CD4-positive, alpha-beta T cell treated with Interleukin-15 for 4 hours (primary cell): ENCODE measurements at places on chromosomes 1 and 21.

- no peak for DNase-seq
Observed at GRCh38 chr1:115310581-115311473, 27.2 kb downstream of the NGF start.

GRCh38 chr21:42829954-42830353 lies 49.4 kb downstream of the WDR4 start:
- no peak for DNase-seq

- no peak for DNase-seq
Observed at GRCh38 chr1:1928231-1929101, 9.4 kb upstream of the TMEM52 start.

GRCh38 chr21:45003331-45004058 lies 63.7 kb downstream of the SLX9 start:
- DNase-seq: no peak

GRCh38 chr1:30976143-30976542 lies 67.6 kb upstream of the SDC3 start:
- DNase-seq: no peak

GRCh38 chr1:166974647-166975345 lies 544 bp downstream of the ILDR2 start:
- peak; percentile 13 for DNase-seq

GRCh38 chr1:8649027-8649426 lies 168.4 kb downstream of the RERE start:
- no peak for DNase-seq

DNA sequence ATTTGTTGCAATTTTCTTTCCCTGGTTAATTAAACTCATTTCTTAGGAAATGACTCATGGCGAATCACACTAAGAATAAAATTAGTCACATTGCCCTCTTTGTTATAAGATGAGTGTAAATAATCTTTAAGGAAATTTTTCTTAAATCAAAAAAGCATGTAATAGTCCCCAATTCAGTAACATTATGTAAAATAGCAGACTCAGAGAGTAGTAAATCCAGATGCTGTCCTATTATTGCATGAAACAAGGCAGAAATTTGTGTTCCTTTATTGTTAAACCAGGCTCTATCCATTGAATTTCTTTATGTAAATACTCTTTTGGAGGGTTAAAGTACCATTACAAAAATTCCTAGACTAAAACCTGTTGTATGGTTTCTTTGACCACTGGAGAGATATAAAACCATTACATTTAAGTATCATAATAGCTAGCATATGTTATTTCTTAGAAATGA lies 154.5 kb upstream of the C1orf87 start:
- no peak for DNase-seq

GRCh38 chr1:21604208-21604957 lies 64.8 kb downstream of the RAP1GAP start:
- DNase-seq: no peak

DNA sequence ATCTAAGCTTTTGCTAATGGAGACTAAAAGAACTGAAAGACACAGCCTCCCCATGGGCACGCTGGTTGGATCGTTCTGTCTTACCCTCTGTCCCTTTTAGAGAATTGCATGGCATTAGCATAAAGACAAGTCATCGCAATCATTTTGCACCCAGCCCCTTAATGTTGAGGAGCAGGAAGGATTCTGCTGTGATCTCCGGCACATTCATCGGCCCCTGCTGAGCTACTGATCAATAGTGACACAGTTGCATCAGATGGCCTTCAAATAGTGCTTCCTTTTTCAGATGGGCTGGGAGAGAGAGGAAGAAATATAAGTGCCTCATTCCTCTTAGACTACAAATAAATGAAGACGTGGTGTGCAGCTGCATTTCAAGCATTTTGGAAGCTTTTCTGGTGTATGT lies 75.4 kb downstream of the NOS1AP start:
- no peak for DNase-seq

DNA sequence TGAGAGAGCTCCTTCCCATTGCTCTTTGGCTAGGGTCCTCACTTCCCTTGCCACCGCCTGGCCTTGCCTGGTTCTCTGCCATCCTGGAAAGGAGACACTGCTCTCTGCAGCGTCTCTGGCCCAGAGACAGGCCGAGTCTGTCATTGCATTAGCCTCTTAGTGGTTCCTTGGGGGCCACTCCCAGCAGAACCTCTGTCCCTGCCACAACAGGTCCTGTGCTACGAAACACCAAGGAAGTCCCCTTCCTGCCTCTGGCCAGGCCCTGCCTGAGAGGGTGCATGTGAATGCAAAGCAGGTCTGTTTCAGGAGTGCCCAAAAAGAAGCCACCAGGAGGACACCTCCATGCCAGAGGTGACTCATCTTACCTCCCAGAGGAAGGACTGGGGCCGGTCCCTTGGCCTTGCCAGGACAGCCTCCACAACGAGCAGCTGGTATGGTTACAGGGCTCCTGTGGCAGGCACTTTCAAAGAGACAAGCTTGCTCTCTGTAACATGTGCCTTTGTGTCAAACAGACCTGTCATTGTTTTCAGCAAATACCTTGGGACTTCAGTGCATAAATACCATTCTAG lies 59.6 kb downstream of the VPS26C start:
- no peak for DNase-seq

GRCh38 chr1:196074182-196074581 lies 534.1 kb downstream of the KCNT2 start:
- no peak for DNase-seq

GRCh38 chr1:28104866-28105467 lies 16.6 kb upstream of the EYA3 start:
- no peak for DNase-seq

GRCh38 chr1:209250861-209251636 lies 332.5 kb upstream of the CAMK1G start:
- DNase-seq: no peak

GRCh38 chr1:234851450-234852438 lies 241.8 kb upstream of the IRF2BP2 start:
- no peak for DNase-seq

GRCh38 chr1:44144962-44145756 lies 3.7 kb upstream of the KLF18 start:
- DNase-seq: no peak

DNA sequence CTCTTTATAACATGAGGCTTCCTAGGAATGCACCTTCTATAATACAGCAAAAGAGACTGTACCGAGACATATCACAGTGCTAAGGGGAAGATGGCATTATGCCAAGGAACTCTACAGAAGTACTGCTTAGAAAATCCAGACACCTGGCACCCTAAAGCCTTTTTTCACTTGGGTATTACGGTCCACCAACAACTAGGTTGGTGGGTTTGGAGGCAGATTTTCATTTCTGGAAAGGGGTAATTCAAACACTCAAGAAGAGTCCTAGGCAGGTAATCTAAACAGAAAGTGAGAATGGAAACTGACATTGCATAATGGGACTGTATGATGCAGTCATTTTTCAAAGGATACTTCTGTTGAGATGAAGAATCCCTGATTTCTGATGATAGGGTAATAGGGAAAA lies 19.6 kb downstream of the SCMH1 start:
- DNase-seq: no peak

GRCh38 chr1:19640363-19641316 lies 3.5 kb upstream of the NBL1 start:
- DNase-seq: no peak

GRCh38 chr1:59393211-59394180 lies 96.6 kb downstream of the FGGY start:
- no peak for DNase-seq

GRCh38 chr1:152052606-152053005 lies 15.8 kb upstream of the S100A11 start:
- DNase-seq: peak; percentile 85

- no peak for DNase-seq
Observed at GRCh38 chr1:47742890-47743760, 254.1 kb downstream of the TRABD2B start.

GRCh38 chr21:35332841-35333426 lies 283.8 kb upstream of the RUNX1 start:
- DNase-seq: no peak

GRCh38 chr1:217899614-217900013 lies 268.5 kb downstream of the SPATA17 start:
- no peak for DNase-seq

DNA sequence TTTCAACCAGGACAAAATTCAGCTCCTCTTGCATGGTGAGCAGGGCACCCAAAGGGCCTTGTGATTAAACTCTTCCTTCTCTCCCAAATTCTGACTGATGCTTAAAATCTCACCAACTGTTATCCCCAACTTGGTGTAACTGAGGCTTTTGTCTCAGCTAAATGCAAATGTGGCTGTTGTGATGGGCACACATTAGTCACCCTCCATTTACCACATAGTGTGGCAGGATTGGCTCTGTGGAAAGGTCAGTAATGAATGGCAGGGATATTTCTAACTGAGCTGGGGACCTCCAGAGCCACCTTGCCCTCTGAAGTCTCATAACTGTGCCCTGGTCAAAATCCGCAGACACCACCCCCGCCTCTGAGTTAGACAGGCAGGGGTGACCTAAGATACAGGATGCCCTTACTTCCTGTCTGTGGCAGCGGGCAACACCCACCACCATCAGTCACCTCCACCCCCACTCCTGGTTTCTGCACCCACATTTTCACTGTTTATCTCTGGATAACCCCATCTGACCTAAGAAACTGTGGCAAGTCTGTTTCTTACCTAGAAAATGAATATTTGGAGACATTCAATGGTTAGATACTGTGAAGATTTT lies 25.4 kb upstream of the RGS16 start:
- DNase-seq: peak; percentile 69

- DNase-seq: no peak
Observed at GRCh38 chr1:201539561-201540431, 869 bp downstream of the NAV1 start.

GRCh38 chr1:216958569-216958968 lies 235.3 kb upstream of the ESRRG start:
- no peak for DNase-seq

DNA sequence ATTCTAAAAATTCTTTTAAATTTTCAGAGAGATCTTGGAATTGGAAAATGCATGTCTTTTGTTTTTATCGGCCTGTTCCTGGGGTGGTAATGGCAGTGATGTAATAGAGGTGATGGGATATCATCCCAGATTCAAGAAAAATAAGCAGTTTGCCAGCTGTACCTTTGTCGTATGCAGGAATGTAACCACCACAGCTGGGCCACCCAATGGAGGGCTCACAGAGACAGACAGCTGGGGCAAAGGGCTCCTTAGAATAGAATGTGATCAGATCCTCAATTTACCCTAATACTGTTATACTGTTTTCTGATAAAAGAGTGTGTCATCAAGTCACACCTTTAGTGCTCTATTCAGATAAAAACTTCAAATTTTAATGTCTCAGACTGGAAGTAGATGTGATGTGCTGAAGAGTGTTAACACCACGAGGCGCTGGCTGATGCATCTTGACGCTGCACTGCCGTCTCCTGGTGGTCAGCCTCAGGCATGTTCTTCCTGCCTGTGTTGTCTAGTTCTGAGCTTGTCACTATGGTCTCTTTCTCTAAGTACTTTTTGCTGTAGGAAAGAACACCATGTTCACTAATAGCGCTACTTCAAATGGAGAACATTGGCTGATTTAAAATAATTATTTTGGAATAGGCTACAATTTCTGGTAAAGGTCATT lies 78.8 kb downstream of the C1orf21 start:
- DNase-seq: peak; percentile 4

DNA sequence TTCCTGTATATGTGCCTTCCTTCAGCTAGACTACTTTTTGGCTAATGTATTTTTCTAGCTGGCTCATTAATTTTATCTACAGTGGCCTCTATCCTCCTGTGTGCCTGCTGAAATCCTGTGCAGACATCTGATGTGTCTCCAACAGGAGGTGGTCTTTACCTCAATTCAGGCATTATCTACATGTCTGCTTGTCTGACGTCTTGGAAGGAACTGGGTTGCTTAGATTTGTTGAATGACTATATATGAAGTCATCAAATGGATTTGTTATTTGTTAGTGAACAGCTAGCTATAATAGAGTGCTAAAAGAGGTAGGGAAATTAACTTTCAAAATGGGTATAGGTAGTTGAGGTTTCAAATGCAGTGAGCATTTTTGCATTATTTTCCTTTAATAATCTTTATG lies 6.7 kb downstream of the RPL5 start:
- no peak for DNase-seq

GRCh38 chr1:19730793-19731192 lies 66.1 kb downstream of the HTR6 start:
- no peak for DNase-seq

DNA sequence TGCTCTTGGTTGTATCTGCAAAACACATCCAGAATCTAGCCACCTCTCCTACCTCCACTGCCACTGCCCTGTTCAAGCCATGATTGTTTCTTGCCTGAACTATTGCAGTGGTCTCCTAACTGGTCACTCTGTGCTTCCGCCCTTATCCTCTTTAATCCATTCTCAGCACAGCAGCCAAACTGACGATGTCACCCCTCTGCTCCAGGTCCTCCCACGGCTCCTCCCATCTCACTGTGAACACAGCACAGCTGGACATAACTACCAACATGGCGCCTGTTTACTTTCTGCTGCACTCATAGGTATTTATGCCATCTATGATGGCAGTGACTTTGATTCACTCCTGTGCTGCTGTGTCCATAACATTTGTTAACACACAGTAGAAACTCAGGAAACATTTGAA lies 406.7 kb downstream of the DISC1 start:
- no peak for DNase-seq

GRCh38 chr1:182394055-182394775 lies 2.6 kb upstream of the GLUL start:
- no peak for DNase-seq

GRCh38 chr1:78298349-78298748 lies 192.4 kb upstream of the PTGFR start:
- DNase-seq: no peak

DNA sequence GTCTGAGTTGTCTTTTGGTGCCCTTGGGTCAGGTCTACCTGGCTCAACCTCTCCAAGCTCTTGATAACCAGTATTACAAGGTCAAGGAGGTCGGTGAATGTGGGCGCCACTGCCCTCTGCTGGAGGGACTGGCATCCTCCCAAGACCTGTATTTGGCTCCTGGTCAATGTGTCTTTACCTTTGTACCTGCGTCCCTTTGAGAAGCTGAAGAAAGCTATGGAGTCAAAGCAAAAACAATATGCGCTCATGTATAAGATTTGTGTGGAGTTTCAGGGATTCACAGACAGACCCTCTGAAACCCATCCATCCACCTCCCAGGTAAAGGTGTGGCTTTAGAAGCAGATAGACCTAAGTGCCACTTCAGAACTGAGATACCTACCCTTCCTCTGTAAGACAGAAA lies 61.8 kb upstream of the NBL1 start:
- DNase-seq: peak; percentile 80

GRCh38 chr1:39632323-39632681 lies 7.1 kb downstream of the HEYL start:
- no peak for DNase-seq

DNA sequence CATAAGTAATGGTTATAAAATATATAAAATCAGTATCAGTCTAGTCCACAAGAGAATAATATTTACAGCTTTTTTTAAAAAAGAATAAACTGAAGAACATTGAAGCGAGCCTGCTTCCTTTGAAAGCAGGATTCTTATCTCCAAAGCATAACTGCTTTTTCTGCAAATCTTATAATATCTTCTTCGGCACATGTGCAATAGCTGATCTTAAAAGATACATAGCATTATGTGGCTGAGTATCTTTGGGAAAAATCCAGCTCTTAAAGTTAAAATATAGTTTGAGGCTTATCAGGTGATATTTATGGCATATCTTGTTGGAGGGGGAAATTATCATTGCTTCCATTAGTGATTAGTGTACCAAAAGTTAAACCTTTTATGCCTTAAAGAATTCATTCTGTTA lies 523.9 kb upstream of the ADGRL4 start:
- DNase-seq: no peak

- no peak for DNase-seq
Observed at GRCh38 chr1:63921359-63921758, 147.5 kb downstream of the ROR1 start.

- DNase-seq: no peak
Observed at GRCh38 chr1:245834002-245834401, 673.1 kb downstream of the SMYD3 start.
